KG1 (cell line): ENCODE measurements at places on chromosomes 2 and 18.

DNA sequence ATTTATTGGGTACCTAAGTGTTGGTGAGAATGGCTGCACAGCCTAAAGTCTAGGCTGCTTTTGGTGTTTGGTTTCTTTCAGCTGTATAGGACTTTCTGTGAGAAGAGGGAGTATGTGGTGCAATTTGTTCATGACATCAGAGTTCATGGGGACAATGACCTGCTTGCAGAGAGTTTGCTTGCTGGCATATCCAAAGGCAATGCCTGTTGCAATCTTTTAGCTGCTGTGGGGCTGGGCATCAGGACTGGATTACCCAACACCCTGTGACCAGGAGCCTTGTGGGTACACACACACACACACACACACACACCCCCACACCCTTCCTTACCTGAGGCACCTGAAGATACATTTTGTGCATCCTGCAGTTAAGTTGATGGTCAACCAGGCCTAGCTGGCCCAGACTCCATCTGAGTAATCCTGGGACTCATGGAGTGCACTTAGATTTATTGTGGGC is 68.4 kb downstream of the LIPG start:
- no peak for DNase-seq

GRCh38 chr2:237053066-237053465 is 32.6 kb upstream of the COPS8 start:
- DNase-seq, result no peak

DNA sequence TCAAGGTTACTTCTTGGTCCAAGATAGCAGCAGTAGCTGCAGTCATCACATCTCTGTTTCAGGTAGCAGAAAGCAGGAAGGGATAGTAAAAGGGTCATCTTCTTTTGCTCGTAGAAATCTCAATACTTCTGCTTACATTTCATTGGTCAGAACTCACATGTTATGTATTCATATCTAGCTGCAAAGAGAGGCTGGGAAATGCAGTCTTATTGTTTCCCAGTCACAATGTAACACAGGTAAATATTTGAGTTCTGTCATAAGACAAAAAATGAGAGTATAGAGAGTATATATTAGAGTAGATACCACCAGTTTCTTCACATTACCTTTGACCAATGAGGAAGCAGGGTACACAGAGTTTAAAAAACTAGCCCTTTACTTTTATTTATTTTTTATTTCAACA is 132.4 kb upstream of the ITGA6 start:
- DNase-seq, result no peak

DNA sequence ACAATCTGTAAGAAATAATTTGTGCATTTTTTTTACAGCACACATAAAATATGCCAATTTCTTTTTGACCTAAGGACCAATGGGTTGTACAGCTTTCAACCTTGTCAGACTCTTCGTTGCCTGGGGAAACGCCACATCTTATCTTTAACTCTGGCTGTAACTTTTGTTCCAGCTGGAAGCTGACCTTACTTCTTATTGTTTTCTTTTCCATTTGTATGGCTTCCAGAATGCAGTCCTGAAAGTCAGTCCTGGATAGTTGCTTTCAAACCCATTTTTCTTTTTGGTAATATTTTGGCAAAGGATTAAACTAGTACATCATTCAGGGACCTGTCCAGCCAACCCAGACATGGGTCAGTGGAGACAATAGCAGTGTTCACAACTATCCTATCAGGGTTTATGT is 686.5 kb upstream of the CDH2 start:
- DNase-seq, result no peak

DNA sequence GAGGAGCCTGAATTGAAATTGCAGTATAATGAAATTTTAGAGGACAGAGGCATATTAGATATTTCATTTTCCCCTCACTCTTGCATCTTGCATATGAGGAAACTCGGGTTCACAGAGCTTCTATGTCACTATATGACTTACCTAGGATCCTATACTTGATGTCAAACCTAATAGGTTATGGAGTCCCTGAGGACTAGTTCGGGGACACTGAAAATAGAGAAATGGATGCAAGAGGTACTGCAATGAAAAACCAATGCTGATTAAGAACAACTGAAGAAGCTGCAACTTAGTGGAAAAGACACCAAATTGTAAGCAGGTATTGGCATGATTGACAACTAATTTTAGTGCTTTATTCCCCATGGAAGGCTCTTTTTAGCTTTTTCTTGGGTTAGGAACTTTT is 210.1 kb downstream of the IKZF2 start:
- DNase-seq, result no peak

GRCh38 chr18:55996717-55997116 is 408.7 kb upstream of the TCF4 start:
- DNase-seq, result no peak

DNA sequence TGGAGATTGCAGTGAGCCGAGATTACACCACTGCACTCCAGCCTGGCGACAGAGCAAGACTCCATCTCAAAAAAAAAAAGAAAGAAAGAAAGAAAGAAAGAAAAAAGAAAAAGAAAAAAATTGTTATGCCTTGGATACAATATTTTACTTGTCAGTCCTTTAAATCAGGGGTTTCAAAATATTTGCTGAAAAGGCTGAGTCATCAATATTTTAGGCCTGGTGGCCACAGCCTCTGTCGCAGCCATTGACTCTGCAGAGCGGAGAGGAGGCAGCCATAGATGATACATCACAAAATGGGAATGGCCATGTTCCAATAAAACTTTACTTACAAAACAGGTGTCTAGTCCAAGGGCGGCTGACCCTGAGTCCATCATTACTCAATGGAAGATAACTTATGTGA is 314.8 kb upstream of the SALL3 start:
- DNase-seq, result no peak

DNA sequence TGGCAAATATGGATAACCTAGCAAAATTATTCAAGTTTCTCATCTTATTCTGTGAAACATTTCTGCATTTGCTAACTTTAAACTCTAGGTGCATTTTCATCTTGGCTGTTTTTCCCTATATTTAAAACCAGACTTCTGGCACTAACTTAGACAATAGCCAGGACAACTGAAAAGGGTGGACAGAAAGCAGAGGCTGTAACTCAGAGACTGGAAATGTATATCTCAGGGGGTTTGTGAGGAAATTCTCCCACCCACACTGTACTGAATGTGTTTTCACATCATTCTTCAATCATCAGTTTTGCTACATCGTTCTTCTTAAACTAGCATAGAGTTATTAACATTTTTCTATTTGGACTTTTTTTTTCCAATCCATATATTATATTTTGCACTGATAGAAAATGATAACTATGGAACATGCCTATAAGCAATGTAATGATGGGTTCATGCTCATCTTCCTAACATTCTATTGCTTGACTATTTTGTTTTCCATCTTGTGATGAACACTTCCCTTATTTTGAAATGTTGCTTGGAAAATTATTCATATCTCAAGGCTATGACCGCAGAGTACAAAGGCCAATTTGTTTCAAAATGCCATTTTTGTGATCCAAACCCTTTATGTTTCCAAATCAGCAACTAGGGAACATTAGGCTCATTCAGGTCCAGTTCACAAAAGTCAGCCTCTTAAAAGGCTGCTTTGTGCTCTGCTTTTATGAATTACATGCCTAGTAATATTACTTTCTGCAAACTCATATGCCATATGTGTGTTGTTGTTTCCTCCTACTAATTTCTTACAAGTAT is 125.8 kb upstream of the CDH19 start:
- DNase-seq, result no peak

DNA sequence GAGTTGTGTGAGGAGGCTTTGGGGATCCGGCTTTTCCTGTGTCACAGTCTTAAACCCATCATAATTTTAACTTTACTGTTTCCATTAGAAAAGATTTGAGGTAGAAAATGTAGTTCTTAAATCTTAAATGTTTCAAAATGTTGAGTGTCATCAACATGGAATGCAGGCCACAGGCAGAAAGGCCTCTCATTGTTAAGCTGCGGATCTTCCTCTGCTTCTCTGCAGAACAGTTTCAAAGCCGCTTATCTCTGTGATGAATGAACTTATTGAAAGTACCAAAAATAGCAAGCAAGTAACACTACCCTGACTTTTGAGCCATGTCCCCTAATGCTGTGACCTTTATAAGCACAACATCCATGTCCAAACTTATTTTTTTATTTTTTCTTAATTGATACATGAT is 1645.8 kb downstream of the DPP10 start:
- no peak for DNase-seq
